Naive thymus-derived CD8-positive, alpha-beta T cell (primary cell): ENCODE measurements at places on chromosomes 6 and 20. TPM values are rescaled to one million over a fixed set of nuclear protein-coding genes. Genes with fewer than 3 reads are reported as not detected.

BPIFB1 gene
- polyA plus RNA-seq: not detected

PXDC1 gene
- polyA plus RNA-seq: not detected

ETV7 gene
- not detected for polyA plus RNA-seq

MYMX gene
- not detected for polyA plus RNA-seq

COL19A1 gene
- polyA plus RNA-seq: 0.05 TPM

SNX14 gene
- polyA plus RNA-seq: 40.9 TPM

CAP2 gene
- not detected for polyA plus RNA-seq
